ENCODE measurements at places on chromosomes 3 and 15.

GRCh38 chr3:160135851-160136250, 89.4 kb upstream of the C3orf80 start:
- no peak for DNase-seq

- DNase-seq, result no peak
These were observed 221.8 kb downstream of the ZIC1 start for GRCh38 chr3:147630921-147631415.

- peak; percentile 82 for DNase-seq
These were observed 120.7 kb downstream of the LMLN start for GRCh38 chr3:198080521-198081384.

DNA sequence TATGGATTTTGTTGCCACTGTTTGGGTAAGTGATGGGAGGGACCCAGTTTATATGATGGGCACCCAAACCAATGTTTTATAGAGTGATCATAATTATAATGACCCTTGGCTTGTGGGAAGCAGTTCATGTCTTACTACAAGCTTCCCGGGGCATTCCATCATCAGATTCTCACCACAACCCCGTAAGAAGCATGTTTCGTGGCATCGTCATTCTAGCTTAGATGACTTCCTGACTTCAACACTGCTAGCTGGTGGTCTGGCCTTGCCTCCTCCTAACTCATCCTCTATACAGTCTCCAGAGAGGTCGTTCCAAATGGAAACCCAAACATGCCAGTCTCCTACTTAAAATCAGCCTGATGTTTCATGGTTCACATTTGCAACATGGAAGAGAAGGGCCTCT, 226.9 kb downstream of the ADAMTS9 start:
- no peak for DNase-seq

DNA sequence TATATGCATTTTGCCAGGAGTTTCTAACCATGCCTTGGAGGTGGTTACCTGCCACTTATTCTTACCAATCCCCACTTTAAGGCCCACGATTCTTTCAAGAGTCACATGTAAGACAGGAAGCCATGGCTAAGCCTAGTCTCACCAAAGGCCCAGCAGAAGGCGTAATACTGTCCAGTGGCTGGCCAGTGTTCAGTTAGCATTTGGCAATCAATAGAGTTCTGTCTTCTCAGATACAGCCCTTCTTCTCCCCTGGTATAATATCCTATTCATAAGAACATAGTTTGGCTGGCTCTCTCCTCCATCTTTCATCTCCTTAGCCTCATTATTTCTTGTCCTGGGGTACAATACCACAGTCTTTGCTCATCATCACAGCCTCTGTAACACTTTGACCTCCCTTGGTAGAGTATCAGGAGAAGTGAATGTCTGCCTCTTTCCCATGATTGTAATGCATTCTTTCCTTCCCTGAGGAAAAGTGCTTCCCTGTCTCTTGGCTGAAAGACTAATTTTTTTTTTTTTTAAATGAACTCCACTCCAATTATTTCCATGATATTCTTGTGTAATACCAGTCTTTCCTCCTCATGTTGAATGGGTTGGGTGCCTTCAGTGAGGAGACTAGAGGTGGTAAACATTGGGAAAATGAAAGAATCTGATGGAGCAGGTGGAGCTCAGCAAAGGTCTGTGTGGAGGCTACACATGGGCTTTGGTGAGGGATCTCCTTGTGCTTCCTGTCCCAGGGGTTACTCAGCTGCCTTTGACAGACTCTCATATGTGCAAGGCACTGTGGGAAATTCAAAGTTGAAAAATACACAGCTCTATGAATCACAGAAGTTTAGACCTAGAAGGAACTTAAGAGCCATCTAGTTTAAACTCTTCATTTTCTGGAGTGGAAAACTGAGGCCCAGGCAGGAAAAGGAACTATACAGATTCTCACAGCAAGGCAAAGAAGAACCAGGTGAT, 218.2 kb downstream of the P3H2 start:
- no peak for DNase-seq

- no peak for DNase-seq
These were observed 57.7 kb upstream of the BNIP2 start for GRCh38 chr15:59746777-59747176.

GRCh38 chr3:154022606-154023005, 98.6 kb upstream of the ARHGEF26 start:
- no peak for DNase-seq

- no peak for DNase-seq
These were observed 208.9 kb upstream of the TPM1 start for GRCh38 chr15:62833646-62834045.

DNA sequence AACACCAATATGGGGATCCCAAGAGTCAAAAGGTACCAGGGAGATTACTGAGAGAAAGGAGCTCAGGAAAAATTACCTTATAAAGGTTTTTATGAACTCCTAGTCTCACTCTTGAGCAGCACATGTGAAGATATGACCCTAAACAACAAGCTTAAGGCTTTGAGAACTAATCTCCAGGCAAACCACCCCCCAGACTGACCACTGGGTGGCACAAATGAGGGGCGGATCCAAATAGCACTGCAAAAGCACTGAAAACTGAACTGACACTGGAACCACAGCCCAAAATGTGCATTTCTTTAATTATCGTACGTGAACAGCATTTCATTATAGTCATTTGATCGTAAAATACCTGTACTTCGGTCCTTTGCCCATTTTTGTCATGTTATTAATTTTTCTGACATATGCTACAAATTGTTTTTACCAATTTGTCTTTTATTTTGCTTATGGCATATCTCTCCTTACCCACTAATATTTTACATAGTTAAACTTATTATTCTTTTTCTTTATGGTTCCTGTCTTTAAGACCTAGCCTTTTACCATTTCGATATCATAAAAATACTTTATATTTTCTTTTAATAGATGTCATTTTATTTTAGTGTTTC, 31.5 kb upstream of the TFDP2 start:
- DNase-seq, result peak; percentile 53

DNA sequence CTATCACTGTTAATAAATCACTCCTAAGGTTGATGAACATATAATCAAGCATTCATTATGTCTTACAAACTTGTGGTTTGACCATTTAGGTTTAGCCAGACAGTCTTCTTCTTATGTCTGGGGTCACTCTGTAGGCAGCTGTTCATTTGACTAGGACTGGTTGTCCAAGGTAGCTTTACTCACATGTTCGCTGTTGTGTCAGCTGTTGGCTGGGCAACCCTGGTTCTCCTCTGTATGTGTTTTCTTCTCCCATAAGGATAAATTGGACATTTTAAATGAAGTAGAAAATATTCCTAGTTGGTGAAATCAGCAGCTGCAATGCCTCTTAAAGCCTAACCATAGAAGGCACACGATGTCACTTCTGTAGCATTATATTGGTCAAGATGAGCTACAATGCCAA, 635.1 kb downstream of the EPHA3 start:
- no peak for DNase-seq

DNA sequence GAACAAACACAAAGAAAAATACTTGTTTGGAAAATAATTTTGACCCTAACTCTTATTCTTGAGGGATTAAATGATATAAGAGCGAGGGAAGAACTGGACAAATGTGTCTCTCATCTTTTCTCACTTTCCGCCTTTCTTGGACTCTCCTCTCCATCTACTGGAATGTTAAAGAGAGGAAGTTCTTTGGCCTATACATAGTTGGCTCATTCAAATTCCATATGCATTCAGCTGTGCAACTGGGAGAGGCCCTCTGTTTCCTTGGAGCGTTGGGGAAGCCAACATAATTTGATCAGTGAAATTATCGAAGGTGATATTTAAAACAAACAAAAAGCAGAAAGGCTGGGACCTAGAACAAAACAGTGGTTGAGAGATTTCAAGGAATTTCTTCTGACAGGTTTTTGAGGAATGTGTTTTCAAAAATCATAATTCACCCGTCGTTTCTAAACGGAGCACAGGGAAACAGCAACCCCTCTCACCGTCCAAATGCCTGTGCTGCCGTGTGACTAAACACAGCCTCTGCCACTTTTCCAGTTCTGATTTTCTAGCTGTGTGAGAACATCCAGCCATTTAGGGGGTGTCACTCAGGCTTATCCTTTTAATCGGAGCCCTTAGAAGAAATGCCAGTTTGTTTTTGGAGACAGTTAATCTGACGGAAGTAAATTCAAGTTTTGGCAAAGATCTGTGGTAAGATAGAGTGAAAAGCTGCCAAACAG, 489.9 kb downstream of the SOX2 start:
- DNase-seq, result no peak

DNA sequence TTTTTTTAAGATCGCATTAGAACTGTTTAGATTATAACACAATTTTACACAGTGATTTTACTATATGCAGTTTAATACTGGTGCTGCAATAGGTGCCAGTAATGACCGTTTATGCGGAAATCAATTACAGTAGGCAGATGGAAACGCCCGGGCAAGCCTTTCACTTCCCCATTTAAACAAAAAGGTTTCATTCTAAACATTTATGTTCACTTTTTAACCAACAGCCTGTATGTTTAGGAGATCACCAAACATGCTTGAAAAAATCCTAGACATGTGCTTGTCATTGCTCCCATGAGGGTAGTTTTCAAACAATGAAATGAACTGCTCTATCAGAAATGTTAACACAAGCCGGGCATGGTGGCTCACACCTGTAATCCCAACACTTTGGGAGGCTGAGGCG, 2.7 kb downstream of the BNIP2 start:
- DNase-seq, result no peak

DNA sequence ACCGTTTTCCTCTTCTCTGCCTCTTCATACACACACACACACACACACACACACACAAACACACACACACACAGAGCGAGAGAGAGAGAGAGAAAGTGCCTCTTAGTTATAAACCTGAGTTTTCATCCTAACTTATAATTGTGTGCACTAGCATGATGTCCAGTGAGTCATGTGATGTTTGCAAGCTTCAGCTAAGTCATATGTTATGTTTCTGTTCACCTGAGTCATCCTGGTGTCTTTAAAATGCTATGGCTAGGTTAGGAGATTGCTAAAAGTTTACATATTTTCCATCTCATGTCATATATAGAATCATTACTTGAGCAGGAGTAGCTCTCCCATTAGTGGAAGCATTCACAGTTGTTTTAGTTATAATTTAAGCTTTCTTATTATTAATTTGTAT, 155.8 kb downstream of the EPHA6 start:
- no peak for DNase-seq

- no peak for DNase-seq
These were observed 51.3 kb downstream of the CCK start for GRCh38 chr3:42214565-42215283.

DNA sequence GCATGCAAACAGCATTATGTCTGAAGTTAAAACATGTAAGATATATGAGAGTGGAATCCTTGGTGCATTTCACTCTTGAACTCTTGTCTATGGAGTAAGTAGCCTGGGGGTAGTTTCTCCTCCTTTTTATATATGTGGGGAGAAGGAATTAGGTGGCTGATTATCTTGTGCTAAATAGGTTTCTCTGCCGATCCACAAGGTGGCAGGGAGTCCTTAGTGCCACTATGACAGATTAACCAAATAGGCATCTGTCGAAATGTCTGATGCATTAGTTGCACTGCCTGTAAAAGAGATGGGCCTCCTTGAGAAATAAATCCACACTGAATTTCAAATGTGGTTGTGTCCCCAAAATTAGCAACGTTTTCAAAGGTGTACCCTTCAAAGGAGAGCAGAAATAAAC, 170.1 kb downstream of the CNTN4 start:
- no peak for DNase-seq

- DNase-seq, result no peak
These were observed 856.1 kb downstream of the SI start for GRCh38 chr3:164222197-164222596.

GRCh38 chr15:71242292-71242691, 127.0 kb downstream of the THSD4 start:
- no peak for DNase-seq

GRCh38 chr15:68493629-68494028, 61.7 kb upstream of the ITGA11 start:
- DNase-seq, result no peak

DNA sequence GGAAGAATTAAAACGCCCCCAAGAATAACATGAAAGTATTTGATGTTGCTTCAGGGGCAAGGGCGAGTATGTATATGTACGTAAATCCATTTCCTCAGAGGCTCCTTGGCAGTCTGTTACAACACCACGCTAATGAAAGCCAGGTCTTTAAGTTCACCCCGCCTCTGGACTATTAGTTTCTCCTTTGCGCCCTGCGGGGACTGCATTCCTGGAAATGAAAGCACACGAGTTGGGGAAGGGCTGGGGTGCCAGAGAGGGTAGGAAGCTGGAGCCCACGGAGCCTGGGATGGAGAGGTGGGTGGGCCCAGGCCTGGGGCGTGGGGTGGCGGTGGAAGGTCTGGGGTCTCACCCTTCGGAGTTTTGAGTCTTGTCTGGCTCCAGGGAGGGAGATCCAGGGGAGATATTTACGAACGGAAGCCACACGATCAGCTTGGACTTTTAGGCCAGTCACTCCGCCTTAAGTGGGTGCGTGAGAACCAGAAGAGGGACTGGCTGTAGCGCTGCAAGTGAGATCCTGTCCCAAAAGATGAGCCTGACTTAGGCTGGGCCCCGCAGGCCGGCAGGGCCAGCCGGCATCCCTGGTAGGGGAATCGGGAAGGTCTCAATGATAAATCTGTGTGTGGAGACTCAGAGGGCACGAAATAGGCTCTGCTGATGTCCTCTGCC, 1.6 kb upstream of the PLCL2 start:
- no peak for DNase-seq
